Panc1 (cell line): ENCODE measurements at places on chromosomes 1 and 21.

GRCh38 chr1:238252033-238252802, 361.5 kb upstream of the ZP4 start:
- peak; percentile 42 for DNase-seq

GRCh38 chr1:51578383-51579109, 38.3 kb upstream of the OSBPL9 start:
- no peak for DNase-seq

- DNase-seq = no peak
These were observed 59.4 kb downstream of the SYT6 start for GRCh38 chr1:114094363-114094634.

DNA sequence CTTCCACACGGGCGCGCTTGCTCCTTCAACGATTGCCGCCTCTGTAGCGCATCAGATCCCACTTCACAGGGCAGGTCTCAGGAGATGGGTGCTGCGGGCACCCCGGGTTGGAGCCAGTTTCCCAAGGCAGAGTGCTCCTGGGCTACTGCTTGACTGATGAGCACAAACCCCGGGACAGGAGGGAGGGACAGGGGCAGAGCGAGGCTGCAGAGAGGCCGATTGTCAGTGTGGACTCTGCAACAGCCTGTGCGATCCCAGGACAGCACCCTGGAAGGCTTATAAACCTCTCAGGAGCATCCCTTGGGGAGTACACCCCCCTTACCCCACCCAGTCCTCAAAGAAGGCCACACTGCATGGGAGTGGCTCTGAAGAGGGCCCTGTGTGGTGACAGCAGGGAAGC, 28.0 kb upstream of the BACE2 start:
- no peak for DNase-seq

- DNase-seq = no peak
These were observed 10.2 kb upstream of the HNRNPR start for GRCh38 chr1:23354245-23354644.

DNA sequence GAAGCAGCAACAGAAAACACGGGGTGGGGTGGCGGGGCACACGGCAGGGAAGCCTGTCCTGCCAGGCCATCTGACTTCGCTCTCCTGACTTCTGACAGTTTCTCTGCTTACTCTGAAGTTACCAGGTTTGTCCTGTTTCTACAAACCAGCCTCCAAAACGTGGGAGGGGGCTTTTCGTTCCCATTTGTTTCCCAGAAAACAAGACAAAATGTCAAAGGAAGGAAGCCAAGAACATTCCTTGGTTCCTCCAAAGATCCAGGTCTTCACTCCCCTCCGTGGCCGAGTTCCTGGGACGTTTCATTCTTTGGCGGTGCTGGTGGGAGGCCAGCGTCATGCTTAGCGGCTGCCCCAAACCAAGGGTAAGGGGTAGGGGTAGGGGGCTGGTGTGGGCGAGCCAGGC, 49.6 kb downstream of the MEGF6 start:
- DNase-seq = no peak

DNA sequence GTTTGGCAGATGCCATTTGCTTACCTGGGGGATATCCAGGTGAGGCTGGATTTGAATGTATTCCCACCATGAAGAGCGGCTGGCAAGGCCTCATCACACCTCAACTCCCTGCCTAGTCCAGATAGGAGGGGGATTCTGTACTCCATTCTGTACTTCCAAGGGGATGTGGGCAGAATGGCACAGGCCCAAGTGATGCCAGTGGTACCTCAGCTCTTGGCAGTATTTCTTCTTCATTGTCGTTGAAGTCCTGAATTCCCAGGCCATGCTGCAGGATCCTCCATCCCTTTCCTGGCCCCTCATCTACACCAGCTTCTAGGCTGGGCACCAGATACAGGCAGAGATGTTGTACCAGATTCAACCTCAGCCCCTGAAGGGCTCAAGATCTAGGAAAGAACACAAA, 47.9 kb downstream of the KLHDC7A start:
- no peak for DNase-seq

DNA sequence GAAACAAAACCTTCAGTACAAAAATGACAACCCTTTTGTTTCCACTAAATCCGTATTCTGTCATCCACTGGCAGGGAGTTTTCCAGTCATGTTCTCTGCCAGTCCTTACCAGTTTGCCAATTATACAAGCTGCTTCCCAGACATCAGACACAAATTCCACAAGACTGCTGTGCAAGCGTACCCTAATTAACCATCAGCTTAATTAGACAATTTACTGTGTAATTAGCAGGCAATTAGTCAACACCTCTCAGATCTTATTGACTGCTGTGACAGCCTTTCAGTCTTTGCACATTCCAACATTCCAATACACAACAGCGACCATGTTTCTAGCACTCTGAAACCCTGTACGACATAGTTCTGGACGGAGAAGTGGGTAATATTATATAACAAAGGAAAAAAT, 420.1 kb downstream of the DPYD start:
- no peak for DNase-seq

DNA sequence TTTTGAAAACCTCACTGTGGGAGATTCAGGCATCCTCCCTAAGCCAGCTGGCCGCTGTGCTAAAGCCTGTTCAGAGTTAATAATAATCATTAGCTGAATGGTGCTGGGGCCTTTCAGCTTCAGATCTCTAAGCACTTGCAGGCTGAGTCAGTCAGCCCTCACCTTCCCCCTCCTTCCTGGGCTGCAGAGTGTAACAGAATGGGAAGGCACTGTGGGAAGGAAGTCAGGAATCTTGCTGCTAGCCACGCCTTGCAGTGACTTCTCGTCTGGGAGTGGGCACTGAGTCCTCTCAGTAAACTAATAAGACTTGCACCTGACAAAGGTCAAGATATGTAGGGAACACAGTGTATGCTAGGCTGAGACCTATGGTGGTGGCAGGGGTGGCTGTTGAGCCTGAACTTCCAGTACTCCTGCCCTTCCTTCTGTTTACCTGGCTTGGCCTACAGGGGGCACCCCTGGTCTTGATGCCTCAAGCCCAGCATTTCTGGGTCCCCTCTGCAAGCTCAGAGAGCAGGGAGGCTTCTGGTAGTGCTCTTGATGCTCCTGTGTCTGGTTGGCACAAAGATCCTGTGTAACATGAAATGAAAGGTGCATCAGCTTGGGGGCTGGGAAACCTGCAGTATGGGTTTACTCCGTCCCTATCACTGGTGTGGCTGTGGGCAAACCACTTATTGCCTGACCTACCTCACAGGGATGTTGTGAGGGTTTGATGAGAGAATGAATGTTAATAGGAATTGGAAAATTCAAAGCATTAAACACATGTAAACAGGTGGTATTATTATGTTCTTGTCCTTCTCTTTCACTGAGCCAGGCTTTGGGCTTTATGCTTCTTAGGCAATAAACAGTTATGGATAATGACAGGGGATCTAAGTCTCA, 6.0 kb downstream of the CYB561D1 start:
- DNase-seq = no peak

GRCh38 chr21:35929901-35930300, 130.4 kb downstream of the SETD4 start:
- DNase-seq = no peak

DNA sequence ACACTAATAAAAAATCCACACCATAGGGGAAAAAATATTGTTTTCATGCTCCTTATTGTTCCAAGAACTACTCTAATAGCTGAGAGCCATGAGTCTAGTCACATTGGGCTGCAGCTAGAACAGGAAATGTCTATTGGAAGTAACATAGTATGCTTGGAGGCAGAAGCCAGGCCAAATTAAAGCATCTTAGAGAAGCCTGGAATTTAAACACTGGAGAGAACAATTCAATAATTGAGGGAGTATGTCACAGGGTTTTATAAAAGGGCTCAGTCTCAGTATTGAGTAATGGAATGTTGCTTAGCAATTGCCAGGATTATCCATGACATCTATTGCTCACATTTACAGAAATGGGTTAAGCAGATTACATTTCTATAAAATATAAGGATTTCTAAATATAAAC, 471.3 kb downstream of the LMO4 start:
- no peak for DNase-seq
